ENCODE measurements at places on chromosomes 1 and 21.

DNA sequence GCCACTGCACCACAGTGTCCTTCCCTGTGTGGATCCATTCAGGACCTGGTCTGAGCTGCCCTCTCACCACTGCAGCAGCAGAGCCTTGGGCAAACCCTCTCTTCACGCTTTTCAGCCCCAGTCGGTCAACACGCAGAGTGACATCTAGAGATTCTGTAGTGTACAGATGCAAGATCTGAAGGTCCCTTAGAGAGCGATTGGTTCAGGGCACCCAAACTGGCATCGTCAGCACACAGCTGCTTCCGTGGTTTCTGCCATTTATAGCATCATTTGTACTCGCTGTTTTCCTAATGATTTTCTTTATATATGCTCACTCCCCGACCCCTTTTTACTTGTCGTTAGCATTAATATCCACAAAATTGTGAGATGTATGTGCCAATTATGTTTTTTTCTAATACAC lies 1.5 kb upstream of the ASCL5 start:
- no peak for DNase-seq

DNA sequence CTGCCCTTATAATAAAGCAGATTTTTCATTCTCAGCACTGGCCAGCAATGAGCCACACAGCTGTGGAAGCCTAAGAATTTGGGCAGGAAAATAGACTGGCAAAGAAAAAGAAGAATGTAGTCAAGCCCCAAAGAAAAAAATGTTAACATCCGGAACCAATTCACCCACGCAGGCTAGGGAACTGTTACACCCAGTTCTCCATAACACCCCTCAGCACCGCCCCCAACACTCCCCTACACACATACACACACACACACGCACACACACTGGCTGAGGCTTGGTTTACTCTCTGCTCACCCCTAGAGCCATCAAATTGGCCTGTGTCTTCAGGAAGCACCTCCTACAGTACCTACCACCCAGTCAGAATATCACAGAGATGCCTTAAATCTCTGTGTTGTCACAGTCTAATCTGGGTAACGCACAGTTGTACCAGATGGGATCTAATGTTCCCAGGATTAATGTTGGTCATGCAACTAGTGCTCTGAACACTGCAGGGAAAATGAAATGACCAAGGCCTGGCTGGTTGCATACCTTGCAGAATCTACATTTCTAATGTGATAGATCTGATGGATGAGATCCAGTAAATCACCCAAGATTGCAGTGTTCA lies 14.5 kb downstream of the TBX15 start:
- no peak for DNase-seq

DNA sequence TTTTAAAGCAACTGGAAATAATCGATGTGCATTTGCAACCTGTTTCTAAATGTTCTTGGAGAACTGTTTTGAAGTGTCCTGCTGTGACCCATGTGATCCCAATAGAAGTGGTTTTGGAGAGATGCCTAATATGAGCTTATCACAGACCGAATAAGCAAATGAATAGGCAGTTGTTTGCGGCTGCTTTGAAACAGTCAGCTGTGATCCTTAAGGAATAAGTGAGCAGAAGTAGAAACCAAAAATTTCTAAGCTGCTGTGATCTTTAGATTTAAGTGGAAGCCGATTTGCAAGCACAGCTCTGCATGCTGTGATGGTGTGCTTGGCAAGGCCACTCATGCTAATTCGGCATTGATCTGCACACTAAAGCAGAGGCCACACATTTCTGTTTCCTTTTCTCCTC lies 329.5 kb upstream of the DUSP10 start:
- DNase-seq: no peak

- peak; percentile 15 for DNase-seq
Observed at GRCh38 chr1:90127288-90127953, 132.5 kb downstream of the ZNF326 start.

Data from bronchial epithelial cell (primary cell).